ENCODE measurements at places on chromosomes 5 and 9. TPM values are rescaled to one million over a fixed set of nuclear protein-coding genes. Genes with fewer than 3 reads are reported as not detected.

Gene EMB
- 264 TPM for total RNA-seq

- DNase-seq: no peak
Observed at GRCh38 chr9:137760426-137760825, 117.2 kb upstream of the CACNA1B start.

DNA sequence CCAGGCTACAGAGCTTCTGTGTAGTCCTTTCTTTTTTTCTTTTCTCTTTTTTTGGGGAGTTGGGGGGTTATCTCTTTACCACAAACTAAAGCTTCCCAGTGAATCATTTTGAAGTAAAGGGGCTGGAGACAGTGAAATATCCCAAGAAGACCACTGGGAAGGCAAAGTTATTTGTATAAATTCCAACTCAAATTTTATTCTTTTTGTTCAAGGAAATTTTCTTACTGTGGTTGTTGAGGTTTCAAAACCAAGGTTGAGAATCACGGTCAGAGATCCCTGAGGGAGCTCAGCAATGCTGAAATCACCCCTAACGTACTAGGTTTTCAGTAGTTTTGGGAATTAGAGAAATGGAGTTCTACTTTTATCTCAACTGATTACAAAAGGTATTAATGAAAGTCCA is 175.7 kb downstream of the ARHGEF28 start:
- DNase-seq: no peak

DNA sequence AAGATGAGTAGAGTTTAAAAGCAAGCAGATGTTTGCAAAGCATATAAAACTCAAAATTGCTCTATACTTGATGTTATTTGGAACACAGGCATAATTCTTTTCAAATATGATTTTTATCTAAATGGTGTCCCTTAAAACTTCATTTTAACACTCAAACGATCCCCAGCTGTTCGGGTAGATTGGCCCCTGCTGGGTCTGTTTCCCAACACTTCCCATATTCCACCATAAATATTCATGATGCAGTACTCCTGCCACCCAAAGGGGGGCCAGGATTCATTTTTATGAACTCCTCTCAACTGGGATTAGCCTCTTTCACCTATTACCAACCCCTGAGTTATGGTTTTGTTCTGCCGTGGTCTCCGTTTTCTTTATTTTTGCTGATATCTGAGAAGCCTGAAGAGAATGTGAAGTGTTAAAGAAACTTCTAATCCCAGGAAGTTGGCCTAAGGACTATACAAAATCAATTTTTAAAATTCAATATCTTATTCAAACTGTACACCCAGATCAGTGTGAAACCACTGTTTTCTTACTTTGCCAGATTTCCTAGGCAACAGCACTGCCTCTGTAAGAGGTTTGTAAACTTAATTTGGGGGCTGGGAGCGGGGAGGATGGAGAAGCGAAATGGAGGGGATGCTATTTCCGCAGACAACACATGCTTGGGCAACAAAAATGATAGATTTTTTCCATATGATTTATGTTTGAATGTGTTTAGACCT is 384.1 kb downstream of the DMRT2 start:
- DNase-seq: no peak

- DNase-seq: no peak
Observed at GRCh38 chr5:92402956-92403702, 1020.0 kb upstream of the ARRDC3 start.
